Stimulated activated CD4-positive, alpha-beta T cell treated with anti-CD3 and anti-CD28 coated beads, Interleukin-1b, Interleukin-23, amount 100 ng/mL, for 1 hour (primary cell): ENCODE measurements at places on chromosomes 1 and 21.

- DNase-seq: no peak
Observed at GRCh38 chr1:183553331-183553730, 36.9 kb downstream of the NCF2 start.

DNA sequence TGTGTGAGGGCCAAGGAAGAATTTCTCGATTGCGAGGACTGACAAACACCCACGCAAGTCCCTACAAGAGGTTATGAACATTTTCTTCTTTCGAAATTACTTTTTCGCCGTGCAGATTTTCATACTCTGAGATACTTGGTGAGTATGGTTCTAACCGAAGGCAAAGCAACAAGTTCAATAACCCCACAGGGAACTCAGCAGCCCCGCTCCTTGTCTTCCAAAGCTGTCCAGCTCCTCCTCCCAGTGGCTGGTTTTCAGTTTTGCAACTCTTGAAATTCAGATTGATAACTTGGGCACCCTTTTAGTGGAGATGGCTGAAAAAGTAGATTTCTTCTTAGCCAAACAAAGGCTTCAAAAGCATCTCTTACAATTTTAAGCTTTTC is 154.4 kb downstream of the SETD4 start:
- DNase-seq: no peak

DNA sequence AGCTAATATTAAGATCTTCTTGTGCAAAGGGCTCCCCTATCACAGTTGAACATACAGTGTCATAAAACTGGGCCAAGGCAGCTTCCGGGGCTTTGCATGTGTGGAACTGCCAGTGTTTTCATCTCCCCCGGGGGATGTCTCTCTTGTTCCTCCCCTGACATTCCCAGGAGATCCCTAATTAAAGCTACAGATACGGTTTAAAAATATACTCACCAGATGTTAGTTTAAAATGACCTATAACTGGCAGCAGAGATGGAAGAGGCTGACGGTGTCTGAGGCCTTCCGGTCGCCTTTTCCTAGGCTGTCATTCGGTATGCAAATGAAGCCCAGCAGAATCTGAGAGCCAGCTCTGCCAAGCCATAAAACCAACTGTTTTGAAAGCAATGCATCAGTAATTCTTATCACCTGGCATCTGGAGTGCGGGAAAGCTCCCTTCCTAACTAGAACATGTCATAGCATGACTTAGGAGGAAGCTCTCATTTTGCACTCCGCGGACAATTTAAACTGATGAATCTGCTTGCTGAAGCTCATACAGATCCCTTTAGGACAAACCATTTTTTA is 436.5 kb upstream of the VAMP3 start:
- DNase-seq: no peak

GRCh38 chr1:114093624-114094362 is 59.9 kb downstream of the SYT6 start:
- DNase-seq: no peak

GRCh38 chr1:28139025-28139712 is 37.3 kb downstream of the PTAFR start:
- DNase-seq: no peak

- DNase-seq: no peak
Observed at GRCh38 chr1:155077758-155078445, 735 bp upstream of the EFNA3 start.

DNA sequence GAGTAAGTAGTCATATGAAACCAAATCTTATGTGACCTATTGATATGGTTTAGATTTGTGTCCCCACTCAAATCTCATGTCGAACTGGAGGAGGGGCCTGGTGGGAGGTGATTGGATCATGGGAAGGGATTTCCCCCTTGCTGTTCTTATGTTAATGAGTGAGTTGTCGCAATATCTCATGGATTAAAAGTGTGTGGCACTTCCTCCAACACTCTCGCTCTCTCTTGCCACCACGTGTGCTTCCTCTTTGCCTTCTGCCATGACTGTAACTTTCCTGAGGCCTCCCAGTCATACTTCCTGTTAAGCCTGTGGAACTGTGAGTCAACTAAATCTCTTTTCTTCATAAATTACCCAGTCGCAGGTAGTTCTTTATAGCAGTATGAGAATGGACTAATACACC is 241.2 kb downstream of the RGS7 start:
- DNase-seq: no peak

DNA sequence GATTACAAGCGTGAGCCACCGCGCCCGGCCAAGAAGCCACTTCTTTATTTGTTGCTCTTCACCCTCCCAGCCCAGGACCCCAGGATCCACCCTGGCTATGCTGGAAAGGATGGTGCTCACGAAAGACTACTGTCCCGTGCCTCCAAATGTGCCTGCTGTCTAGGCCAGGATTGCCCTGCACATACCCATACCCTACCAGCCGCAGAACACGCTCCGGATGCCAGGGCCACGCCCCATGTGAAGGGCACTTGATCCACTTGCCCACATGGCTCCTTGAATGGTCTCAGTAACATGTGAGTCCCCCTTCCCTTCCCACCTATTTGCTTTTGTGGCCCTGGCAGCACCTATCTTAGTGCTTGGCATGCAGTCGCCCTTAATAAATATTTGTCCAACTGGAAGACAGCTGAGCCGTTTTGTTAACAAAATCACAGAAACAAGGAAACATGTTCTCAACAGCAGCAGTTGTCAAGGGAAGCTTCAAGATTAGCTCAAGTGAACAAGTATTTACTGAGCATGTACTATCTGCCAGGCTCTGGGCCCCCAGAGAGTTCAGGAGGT is 13.8 kb upstream of the UBXN10 start:
- DNase-seq: no peak
